CD8-positive, alpha-beta T cell (primary cell): ENCODE measurements at places on chromosomes 2 and 18.

DNA sequence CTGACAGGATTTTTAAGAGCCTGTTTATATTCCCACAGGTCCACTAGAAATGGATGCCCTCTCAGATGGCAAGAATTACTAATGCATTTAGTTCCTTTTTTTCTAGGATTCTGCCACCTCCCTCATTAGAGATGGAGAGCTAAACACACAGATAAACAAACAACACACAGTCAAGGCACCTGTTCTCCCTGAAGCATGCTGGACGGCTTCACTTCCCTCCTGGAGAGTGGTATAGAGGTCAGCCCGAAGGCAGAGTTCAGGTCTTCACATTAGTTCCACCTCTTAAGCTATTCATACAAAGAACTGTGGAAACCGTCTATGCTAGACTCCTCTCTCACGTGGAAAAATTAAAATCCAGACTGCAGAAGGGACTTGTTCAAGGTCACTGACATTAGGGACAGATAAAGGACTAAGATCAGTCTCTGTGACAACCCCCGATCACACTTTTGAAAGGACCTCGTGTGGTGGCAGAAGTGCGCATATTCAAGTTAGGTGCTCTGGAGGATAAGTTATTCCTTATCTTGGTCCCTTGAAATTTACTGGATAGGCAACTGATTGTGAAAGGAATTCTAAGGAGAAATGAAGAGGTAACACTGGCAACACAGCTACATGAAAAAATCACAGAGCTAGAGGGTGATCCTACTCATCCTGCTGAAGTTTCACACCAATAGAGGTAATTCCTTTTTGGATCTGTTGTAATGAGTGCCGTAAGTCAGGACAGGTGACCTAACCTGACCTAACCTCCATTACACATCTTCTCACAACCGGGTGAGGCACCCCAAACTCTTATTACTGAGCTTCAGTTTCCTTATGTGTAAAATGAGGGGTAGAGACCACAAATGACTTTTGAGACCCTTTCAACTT, 75.1 kb downstream of the SPRED2 start:
- no peak for DNase-seq

DNA sequence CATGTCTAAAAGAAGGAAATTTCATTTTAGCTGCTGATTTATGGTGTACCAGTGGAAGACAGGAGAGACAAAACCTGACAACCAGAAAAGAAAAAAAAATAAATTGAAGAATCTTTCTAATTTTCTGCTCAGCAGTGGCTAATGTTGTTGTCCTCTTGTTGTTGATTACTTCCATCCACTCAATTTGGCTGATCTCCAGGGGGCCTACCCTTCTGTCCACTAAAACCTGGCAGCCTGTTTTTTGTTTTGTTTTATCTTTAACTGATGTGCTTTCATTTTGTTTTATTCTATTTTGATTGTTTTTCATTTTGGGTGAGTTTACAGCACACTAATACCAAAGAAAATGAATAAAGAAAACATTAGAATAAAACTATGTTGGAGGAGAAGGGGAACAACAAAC, 27.4 kb downstream of the TFPI start:
- DNase-seq = no peak

- DNase-seq = no peak
Observed at GRCh38 chr2:19195661-19196060, 162.8 kb downstream of the OSR1 start.

GRCh38 chr2:120661551-120661950, 74.1 kb upstream of the GLI2 start:
- no peak for DNase-seq

- no peak for DNase-seq
Observed at GRCh38 chr18:58819051-58819450, 45.6 kb upstream of the ZNF532 start.

DNA sequence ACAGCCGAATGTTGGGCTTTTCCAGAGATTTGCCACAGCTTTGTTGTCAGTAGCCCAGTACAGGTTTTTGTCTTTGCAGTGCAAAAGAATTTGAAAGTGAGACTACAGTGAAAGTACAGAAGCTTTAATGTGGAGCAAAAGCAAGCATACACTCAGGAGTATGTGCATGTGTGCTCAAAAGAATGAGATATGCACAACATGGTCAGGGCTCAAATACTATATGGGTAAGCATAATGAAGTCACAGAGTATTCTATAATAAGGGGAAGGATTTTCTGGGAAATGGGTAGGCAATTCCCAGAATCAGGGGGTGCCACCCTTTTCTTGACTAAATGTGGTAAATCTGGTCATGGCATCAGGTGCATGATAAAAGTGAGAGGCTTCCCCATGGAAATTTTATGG, 72.1 kb upstream of the SULT1C3 start:
- DNase-seq = no peak

GRCh38 chr18:76970770-76971559, 148.6 kb downstream of the ZNF236 start:
- DNase-seq = no peak

DNA sequence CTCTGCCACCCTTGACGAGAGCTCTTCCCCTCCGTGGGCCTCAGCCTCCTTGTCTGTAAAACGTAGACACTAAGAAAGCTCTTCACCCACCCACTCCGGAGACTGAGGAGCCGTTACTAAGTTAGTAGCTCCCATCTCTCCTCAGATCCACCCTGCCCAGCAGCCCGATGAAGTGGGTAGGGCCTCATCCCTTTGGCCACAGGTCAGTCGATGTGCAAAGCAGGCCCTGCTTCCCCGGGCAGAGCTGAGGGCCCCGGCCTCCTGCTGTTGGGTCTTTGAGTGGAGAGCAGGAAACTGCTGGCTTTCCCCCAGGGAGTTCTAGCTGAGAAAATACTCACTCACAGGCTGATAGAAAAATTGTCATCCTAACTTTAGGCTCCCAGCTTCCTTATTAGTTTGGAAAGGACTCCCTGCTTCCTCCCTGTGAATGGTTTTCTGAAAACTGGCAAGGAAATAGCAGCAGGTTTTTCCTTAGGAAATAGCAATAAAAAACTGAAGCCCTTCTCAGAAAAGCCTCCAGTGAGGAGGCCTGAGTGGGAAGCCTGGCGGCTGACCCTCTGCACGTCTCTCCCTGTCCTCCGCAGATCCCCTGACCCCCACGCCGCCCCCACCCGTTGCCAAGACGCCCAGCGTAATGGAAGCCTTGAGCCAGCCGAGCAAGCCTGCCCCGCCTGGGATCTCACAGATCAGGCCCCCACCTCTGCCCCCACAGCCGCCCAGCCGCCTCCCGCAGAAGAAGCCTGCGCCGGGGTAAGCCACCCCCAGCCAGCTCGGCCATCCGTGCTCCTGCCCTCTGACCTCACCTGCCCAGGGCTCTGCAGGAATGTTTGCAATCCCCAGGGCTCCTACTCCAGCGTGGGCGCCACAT, 30.2 kb downstream of the ITGB1BP1 start:
- DNase-seq = no peak
